CD4-positive, alpha-beta memory T cell (primary cell): ENCODE measurements at places on chromosomes 5 and 9. TPM values are rescaled to one million over a fixed set of nuclear protein-coding genes. Genes with fewer than 3 reads are reported as not detected.

The ZNF879 gene
- total RNA-seq = 15.9 TPM

The CKMT2 gene
- not detected for total RNA-seq

The INSYN2B gene
- total RNA-seq = not detected

The ARHGEF28 gene
- not detected for total RNA-seq

The FST gene
- 3.3 TPM for total RNA-seq

The ZDHHC11B gene
- total RNA-seq = 8.1 TPM

The TAF1L gene
- 0.06 TPM for total RNA-seq

The SPATA31C1 gene
- not detected for total RNA-seq

The ACSL6 gene
- total RNA-seq = 50.4 TPM

The CRHBP gene
- not detected for total RNA-seq

The HMMR gene
- total RNA-seq = 0.15 TPM

The BAAT gene
- total RNA-seq = 0.15 TPM
